ENCODE measurements at places on chromosomes 7 and 10.

- DNase-seq = no peak
Measured at GRCh38 chr7:51134013-51134441, 182.6 kb downstream of the COBL start.

DNA sequence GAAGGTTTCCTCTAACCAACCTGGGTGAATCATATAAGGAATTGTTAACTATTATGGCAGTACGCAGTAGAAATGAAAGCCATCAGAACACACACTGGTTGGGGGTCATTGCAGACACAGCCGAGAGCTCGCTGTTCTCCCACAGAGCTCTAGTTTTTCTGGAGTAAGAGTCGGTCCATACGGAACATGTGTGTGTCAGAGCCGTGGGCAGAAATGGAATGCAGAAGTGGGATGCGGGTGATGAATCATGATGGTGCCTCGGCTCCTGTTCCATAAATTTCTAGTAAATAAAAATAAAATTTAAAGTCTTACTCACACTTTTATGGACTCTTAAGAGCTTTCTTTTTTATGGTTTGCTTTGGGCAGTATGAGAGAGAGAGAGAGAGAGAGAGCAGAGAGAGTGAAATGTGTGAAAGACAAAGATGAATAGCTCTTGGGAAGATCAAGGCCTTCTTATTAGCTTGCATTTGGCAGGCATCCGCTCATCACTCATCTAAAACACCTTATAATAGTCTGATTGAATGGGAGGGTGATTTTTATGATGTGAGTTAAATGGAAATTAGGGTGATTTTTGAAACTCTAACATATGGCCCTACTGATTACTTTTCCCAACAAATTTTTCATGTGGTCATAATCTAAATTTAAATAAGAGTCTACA lies 98.8 kb upstream of the PFKP start:
- DNase-seq = no peak

GRCh38 chr7:105307163-105307672 lies 81.5 kb downstream of the SRPK2 start:
- DNase-seq = no peak

DNA sequence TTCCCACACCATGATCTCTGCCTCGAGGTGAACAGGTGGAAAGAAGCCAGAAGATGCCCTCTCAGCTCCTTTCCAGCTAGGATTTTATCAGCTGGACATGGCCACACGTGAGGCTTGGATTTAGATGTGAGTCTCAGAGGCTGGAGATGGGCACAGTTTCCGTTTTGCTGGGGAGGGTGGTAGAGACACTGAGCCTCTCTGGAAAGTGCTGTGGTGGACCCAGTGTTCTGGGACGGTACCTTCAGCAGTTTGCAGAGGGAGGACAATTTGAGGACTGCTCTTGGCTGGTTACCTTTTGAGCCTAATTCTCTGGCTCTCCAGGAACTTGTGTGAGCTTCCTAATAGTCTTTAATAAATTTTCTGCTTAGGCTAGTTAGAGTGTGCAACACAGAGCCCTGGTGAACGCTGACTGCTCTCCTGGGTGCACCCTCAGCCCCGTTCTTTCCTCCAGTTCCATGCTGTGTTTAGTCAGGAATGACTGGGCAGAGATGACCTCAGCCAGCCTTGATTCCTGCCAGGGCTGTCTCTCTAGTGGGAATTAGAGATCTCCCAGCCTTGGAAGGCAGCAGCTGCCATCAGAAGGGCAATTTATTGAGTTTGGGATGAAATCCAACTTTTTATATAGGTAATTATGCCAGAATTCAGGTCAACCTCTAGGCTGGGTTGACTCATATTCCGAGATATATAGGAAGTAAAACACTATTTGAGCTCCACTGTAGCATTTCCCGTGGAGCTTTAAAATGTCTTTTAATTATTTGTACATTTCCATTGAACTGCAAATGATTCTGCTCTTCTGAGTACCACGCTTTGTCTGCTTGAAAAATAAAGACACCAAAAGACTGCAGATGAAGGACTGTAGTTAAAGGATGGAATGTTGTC lies 103.9 kb downstream of the GATA3 start:
- DNase-seq = no peak

DNA sequence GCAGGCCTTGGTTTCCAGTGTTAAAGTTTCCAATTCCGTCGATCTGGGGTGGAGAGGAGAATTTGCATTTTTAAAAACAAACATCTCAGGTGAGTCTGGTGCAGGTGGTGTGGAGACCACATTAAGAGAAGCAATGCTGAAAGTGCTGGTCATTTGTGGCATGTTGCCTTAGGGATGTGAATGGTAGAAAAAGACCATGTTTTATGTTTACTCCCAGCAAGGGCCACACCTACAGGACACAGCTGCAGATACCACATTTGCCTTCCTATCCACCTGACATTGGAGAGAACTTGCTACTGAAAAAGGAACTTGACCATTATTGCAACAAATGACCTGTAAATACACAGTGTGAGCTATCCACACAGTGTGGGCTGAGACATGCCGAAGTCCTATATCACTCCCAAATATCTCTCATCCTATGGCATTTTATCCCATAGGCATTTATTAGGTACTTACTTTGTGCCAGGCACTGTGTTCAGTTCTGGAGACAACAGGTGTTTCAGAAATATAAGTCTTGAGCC lies 183.1 kb downstream of the NRP1 start:
- no peak for DNase-seq

GRCh38 chr10:116732573-116732972 lies 9.8 kb downstream of the HSPA12A start:
- DNase-seq = no peak

- no peak for DNase-seq
Measured at GRCh38 chr7:158805937-158806336, 23.4 kb downstream of the ESYT2 start.

GRCh38 chr7:141954334-141954733 lies 7.6 kb upstream of the CLEC5A start:
- no peak for DNase-seq

GRCh38 chr7:84294847-84295455 lies 100.4 kb upstream of the SEMA3A start:
- DNase-seq = no peak

DNA sequence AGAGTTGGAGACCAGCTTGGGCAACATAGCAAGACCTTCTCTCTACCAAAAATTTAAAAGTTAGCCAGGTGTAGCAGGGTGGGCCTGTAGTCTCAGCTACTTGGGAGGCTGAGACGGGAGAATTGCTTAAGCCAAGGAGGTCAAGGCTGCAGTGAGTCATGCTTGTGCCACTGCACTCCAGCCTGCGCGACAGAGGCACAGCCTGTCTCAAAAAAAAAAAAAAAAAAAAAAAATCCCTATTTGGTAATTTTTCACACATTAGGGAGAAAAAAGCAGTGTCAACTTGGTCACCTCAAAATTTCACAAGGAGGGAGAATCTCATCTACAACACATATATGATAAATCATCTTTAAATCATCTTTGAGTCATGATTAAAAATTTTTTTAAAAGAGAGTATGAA lies 6.4 kb upstream of the ZNF398 start:
- DNase-seq = no peak

DNA sequence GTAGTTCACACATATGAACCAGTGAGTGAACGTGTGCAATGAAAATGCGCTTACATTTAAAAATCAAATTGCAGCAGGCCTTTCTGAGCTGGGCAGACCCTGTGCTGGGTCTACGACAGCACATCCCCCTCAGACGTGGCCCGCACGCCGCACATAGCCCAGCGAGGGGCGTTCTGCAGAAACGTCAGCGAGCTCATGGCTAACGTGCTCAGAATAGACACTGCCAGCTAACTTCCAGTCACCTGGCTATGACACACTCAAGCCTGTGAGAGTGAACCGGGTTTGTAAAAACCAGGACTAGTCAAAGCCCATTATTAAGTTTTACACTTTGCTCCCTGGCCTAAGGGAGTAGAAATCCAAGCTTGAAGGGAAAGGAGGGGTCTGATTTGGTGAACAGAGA lies 108.1 kb upstream of the INSIG1 start:
- no peak for DNase-seq

GRCh38 chr10:119241066-119241465 lies 33.7 kb downstream of the GRK5 start:
- DNase-seq = no peak

DNA sequence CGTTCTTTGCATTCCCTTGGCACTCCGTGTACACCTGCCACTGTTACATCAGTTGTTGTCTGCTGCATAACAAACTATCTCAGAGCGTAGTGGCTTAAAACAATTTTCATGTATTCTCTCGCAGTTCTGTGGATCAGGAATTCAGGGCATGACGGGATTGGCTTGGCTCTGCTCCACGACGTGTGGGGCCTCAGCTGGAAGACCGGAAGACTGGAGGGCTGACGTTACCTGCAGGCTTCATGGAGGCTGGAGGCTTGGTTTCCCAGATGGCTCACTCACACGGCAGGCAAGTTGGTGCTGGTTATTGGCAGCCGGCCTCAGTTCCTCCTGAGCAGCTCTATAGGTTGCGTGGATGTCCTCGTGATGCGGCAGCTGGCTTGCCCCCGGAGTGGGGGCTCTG lies 25.5 kb downstream of the NYAP1 start:
- DNase-seq = peak; percentile 78

- DNase-seq = no peak
Measured at GRCh38 chr10:25865267-25865666, 68.8 kb upstream of the MYO3A start.

DNA sequence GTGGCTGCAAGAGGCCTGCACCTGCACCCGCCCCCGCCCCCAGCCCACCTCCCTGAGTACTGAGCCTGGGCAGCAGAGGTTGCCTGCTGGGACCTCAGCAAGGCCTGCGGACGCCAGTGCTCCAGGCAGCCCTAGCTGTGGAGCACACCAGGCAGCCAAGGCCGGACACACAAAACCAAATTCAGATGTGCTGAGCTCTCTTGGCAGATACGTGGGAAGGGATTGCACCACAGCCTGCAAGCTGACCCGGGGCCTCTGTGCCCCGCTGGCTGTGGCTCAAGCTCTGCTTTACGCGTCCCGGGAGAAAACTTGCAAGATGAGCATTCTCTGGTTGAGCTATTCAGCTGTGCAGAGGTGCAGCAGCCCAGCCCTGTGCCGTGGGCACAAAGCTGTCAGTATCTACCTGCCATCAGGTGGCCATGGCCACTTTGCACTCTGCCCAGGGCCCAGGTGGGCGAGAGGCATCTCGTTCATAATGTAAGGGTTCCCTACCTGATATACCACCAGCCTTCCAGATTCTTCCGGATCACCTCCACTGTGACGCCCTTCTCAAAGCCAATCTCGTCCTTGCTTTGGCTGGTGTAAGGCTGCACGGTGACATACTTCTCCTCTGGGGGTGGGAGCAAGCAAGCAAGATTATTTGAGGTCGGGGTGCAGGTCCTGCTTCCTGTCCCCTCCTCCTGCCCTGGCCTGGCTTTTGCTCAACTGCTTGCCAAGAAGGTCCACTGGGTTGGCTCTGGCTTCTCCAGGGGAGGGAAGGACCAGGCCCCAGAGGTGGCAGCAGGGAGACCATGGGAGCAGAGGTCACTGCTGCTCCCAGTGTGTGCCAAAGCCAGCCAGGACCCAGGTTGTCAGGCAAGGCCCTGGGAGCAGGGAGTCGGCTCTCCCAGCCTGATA lies 123.4 kb downstream of the NEURL1 start:
- peak; percentile 85 for DNase-seq

DNA sequence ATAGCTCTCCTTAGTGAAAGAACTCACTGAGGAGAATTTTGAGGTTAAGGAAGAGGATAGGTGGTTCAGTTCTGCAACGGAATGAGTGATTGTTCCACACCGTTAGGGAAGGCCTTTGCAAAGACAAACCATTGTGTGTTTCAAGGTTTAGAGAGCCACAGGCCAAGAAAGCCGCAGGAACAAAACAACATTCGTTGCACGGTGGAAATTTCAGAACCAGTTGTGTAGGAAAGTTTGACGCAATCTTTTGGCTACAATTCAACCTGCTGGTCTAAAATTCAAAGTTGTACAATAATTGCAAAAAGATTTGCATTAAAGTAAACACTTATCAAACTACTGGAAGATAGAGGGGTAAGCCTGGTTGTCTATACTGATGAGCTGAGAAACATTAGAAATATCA lies 91.4 kb downstream of the FAM107B start:
- no peak for DNase-seq

DNA sequence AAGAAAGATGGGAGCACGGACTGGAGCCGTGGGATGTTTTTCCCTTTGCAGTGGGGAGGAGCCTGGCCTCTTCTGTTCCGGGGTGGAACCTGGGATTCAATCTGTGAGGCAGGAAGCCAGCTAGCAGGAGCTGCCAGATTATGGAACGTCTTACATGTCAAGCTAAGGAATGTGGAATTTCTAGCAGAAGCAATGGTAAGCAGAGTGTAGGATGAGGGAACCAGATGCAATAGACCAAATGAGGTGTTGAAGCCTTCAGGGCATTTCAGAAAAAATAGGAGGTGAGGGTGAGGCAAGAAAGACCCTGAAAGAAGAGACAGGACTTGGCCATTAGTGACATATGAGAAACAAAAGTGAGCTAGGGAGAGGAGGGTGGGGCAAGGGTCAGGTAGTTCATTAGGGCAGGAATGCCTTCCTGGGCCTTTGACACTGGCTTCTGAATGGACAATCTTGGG lies 105.5 kb downstream of the CHN2 start:
- DNase-seq = no peak

DNA sequence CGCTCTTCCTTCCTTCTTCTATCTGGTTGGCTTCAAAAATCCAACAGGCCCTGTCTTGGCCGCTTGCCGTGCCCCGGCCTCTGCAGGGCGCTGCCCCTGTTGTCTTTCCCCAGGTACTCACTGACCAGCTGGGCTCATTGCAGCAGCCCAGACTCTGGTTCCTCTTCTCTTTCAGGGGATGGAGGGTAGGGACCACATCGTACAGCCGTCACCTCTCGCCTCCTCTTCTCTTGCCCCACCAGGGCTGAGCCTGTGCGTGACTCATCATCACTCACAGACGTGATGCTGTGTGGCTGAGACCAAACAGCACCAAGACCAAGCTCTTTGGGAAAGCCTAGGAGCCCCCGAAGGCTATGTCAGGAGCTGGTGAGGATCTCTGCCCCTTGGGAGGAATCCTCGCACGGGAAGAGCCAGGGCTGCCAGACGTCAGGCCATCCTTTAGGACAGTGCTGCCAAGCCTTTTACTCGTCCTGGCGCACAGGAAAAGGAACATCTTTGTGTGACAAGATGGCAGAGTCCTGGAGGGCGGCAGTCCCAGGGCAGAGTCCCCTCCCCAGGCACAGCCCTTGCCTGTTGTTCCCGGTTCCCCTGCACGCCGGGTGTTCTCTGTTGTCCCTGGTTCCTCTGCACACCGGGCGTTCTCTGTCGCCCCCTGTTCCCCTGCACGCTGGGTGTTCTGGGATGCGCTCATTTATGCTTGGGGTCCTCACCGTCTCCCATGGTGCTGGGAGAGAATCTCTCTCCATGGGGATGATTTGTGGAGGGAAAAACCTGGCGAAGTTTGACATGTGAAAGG lies 188.5 kb upstream of the SHH start:
- DNase-seq = no peak
